Muscle of leg (tissue), 16 donors: ENCODE measurements at places on chromosomes 12 and 14.
A peak's percentile ranks its signal among the peaks of the same experiment; 100 is the strongest.

GRCh38 chr14:36619131-36619530 lies 36.7 kb upstream of the NKX2-8 start:
- no peak for DNase-seq

GRCh38 chr12:32545413-32545980 lies 133.6 kb upstream of the DNM1L start:
- DNase-seq: peak; percentile 27

- peak; percentile 82 for DNase-seq
These were observed 52.7 kb downstream of the DAAM1 start for GRCh38 chr14:59241121-59241520.

DNA sequence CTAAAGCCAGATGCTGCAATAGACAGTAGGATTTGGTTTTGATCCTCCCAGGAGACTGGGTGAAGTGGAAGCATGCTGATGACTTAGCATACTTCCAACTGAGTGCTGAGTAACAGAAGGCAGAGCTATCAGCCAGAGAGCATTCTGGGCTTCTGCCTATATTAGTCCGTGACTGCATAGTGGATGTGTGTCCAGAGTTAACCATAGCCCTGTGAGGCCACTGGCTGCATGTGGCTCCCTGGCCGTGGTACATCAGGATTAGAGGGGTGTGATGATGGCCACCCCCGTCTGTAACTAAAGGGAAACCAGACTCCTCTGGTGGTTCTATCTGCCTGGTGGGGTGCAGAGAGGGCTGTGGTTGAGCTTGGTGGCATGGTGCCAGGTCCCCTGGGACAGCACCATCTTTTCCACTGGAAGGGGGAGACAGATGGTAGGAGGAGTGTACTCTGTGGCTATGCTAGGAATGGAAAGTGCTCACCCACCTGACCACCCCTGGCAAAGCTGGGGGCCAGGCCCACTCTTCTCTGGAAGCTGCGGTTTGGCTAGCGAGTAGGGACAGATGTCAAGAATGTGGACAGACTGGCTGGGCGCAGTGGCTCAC lies 27.4 kb downstream of the ABCD4 start:
- DNase-seq: no peak

GRCh38 chr14:94494085-94494484 lies 15.2 kb downstream of the SERPINA12 start:
- DNase-seq: no peak

- no peak for DNase-seq
These were observed 169.0 kb downstream of the FBXL14 start for GRCh38 chr12:1425396-1425729.

GRCh38 chr12:70540996-70541395 lies 96.2 kb downstream of the PTPRB start:
- DNase-seq: no peak

GRCh38 chr14:79415726-79416125 lies 795.6 kb downstream of the DIO2 start:
- DNase-seq: no peak

DNA sequence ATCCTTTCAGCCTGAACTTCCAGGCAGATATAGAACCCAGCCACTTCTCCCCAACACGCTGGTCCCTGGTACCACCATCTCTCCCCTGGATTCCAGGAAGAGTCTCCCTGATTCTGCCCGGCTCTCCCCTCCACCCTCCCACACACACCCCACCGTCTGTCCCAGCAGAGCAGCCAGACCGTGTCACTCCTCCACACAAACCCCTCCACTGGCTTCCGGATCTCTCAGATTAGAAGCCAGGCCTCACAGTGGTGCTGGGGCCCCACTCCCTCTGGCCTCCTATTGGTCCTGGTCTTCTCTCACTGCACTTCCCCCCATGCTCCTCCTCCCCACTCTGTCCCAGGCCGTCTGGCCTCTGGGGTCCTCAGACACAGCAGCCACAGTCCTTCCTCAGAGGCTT lies 52.4 kb upstream of the CDKN3 start:
- no peak for DNase-seq

DNA sequence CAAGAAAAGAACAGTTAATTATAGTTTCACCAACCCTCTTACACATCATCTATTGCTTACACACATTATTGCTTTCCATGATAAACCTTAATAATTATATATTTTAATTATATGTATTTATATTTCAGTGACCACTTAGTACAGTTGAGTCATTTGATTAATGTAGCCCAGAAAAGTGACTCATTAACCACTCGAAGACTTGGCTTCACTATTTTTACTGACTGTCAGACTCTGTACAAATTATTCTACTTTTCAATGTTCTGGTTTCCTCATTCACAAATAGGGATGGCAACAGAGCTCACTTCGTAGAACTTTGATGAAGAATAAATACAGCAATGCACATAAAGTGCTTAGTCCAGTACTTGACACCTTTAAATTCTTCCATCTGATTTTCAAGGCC lies 98.3 kb downstream of the CFAP54 start:
- no peak for DNase-seq

DNA sequence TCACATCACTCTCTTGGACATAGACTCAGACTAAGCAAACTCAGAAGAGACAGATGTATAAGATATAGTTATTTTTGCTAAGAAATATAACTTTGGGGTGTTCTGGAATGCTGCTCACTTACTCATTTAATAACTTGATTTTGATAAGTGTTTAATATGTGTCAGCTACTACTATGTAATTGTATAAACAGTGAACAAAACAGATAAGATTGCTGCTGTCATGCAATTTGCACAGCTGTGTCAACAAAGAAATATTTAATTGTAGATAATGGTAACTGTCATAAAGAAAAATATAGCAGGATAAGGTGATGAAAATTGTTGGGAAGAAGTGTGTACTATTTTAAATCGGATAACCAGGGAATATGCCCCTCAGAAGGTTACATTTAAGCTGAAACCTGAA lies 84.1 kb upstream of the ZDHHC17 start:
- no peak for DNase-seq

GRCh38 chr14:103068351-103069073 lies 11.2 kb upstream of the CDC42BPB start:
- no peak for DNase-seq

GRCh38 chr12:91914701-91915100 lies 230.9 kb downstream of the BTG1 start:
- DNase-seq: peak; percentile 36

- no peak for DNase-seq
These were observed 64.5 kb downstream of the SYT1 start for GRCh38 chr12:78929075-78929418.

DNA sequence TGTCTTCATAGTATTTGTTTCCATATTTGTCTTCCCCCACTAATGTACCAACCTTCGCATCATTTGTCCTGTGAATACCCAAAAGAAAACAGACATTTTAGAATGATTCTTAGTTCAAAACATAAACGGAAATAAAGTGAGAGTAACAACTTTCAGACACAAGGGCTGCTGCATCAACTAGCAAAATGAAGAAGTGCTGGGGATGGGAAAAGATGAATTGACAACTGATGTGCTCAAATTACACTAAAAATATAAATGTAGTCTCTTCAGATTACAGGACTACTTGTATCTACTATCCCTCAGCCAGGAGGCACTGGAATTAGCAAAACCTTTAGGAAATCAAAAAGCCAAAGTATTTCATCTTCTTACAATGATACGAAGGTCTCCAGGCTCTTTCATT lies 743 bp downstream of the NDUFA12 start:
- DNase-seq: no peak

DNA sequence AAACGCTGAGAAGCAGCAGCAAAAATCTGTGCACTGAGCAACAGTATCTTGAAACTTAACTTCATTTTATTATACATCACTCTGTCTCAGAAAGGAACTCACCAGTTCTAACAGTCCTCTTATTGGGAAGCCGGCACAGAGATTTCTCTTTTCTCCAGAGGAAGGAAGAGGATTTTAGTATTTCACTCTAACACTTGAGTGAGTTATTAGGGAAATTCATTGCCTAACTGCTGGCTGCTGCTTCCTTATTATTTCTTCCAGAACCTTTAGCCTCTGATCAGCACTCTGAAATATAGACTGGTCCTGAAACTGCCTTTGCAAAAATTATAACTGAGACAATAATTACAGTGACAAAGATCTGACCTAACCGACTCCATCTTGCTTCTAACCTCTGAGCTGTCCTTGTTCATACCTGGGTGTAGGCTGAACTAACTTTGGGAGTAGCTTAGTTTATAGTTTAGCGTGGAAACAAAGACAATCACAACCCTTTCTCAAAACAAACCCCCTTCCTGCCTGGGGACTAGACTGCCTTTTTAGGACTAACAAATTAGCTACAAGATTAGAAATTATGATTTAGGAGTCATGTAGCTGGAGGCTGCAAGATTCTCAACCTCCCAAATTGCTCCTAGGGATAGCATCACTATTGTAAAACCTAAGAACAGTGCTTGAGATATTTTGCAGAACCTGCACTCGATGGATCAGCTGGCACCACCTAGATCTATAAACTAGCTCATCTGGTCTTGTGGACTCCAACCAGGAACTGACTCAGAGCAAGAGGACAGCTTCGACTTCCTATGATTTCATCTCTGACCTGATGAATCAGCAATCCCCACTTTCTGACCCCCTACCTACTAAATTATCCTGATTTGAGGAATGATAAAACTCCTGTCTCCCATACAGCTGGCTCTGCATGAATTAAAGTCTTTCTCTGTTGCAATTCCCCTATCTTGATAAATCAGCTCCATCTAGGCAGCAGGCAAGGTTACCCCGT lies 117.5 kb downstream of the DYRK2 start:
- no peak for DNase-seq

GRCh38 chr14:34794217-34794616 lies 79.8 kb upstream of the CFL2 start:
- no peak for DNase-seq

DNA sequence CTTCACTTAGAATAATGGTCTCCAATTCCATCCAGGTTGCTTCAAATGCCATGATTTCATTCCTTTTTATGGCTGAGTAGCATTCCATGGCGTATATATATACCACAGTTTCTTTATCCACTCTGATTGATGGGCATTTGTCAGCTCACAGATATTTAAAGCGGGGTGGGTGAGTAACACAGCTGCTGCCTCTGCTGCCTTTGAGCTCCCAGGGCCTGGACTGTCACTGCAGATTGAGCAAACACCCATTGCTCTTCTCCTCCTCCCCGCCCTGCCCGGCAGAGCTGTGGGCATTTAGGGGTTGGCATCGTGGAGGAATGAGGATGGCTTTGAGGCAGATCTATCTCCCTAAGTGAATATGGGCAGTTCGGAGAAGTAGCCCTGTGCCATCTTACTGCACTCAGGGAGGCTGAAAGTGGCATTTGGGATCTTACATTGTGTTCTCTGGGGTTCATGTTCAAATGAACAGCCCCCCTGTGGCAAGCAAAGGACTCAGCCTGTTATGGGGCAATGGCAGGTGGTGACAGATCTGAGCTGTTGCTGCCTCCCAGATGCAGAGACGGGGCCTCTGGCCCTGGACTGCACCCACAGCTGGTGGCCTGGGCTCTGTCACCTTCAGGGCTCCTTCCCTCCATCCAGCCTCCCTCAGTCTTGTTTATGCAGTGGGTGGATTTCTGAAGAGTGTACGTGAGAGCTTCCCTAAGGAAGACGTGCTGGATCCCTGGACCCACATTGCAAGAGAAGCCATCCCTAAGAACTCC lies 4.9 kb downstream of the RFLNA start:
- DNase-seq: no peak

- DNase-seq: no peak
These were observed 15.2 kb downstream of the ADCY6 start for GRCh38 chr12:48773686-48774085.

DNA sequence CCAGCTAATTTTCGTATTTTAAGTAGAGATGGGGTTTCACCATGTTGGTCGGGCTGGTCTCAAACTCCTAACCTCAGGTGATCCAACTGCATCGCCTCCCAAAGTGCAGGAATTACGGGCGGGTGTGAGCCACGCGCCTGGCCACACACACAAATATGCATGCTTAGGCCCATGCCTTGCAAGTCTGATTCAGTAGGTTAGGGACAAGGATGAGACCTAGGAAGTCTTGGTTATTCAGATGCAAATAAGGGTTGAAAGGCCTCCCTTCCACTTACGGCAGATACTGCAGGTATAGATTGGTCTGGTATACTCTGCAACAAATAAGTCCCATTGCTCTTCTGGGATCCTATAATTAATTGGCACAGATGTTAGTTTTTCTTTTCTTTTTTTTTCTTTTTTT lies 32.9 kb downstream of the TXNRD1 start:
- DNase-seq: no peak

DNA sequence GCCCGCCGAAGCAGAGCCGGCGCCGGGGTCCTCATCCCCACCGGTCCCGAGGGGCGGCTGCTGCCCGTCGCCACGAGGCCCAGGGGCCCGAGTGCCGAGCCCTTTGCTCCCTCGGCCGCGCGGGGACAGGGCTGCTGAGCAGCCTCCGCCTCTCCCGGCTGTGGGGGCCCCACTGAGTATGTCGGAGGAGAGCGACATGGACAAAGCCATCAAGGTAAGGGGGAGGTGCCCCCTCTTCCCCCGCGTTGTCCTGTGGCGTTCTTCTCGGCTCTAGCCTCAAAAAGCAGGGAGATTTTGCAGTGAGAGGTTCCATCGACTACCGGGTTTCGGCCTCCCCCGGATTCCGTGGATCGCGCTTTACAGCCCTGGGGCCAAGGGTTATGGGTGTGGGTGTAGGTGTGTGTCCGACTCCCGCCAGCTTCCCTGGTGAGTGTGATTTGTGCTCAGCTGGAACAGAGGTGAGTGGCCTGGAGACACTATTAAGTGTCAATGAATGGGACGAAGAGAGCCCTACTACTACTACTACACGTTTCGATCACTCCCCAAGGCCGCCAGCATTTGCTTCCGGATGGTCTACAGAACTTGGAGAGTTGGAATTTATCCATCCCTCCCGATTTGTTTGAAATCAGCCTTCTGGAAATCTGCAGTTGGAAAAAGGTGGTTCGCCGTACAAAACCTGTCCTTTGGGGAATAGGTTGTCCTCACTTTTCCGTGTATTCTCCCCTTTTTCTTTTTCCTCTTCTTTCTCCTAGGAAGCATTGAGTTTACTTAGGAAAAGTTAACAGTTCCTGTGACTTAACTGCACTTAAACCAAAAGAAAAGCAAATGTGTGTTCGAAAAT lies 748 bp downstream of the MAPKAPK5 start:
- peak; percentile 35 for DNase-seq

GRCh38 chr14:22594156-22594716 lies 3.9 kb upstream of the ABHD4 start:
- no peak for DNase-seq

GRCh38 chr12:1534748-1535147 lies 59.6 kb downstream of the FBXL14 start:
- no peak for DNase-seq

GRCh38 chr12:1758376-1758775 lies 62.0 kb upstream of the LRTM2 start:
- no peak for DNase-seq

GRCh38 chr12:53961025-53961761 lies 6.5 kb downstream of the HOXC12 start:
- peak; percentile 48 for DNase-seq

DNA sequence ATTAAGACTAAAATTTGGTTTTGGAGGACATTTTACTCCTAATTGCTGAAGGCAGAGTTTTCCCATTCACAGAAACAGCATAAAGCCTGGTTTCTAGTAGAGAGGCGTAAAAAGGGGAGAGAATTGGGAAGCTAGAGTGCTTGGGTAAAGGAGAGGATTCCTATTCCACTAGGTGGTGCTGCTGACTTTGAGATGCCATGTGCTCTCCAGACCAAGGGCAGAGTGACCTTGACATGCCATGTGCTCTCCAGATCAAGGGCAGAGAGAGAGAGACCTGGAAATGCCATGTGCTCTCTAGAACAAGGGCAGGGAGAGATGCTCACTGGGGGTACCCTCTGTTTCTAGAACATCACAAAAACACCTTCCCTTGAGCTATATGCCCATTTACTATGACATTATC lies 176.2 kb upstream of the PDZRN4 start:
- no peak for DNase-seq

- no peak for DNase-seq
These were observed 100.7 kb upstream of the LGR5 start for GRCh38 chr12:71338933-71339332.
